Kidney capillary endothelial cell (primary cell): ENCODE measurements at places on chromosomes 11 and 22.

- no peak for DNase-seq
These were observed 37.3 kb downstream of the C11orf96 start for GRCh38 chr11:43979571-43980219.

- DNase-seq, result no peak
These were observed 3.6 kb upstream of the IGF2 start for GRCh38 chr11:2142762-2143202.

GRCh38 chr11:12841946-12842630 lies 167.0 kb upstream of the RASSF10 start:
- DNase-seq, result peak; percentile 63

- DNase-seq, result peak; percentile 47
These were observed 3.2 kb upstream of the EMID1 start for GRCh38 chr22:29202212-29203192.

- DNase-seq, result no peak
These were observed 34.4 kb downstream of the LRRC32 start for GRCh38 chr11:76635991-76636738.

GRCh38 chr11:102590276-102591049 lies 34.7 kb downstream of the MMP20 start:
- no peak for DNase-seq

- no peak for DNase-seq
These were observed 5.8 kb upstream of the BRD1 start for GRCh38 chr22:49833340-49834007.

- DNase-seq, result no peak
These were observed 876.8 kb upstream of the TENM4 start for GRCh38 chr11:80317612-80318011.

GRCh38 chr11:121037016-121037415 lies 13.1 kb downstream of the TBCEL start:
- no peak for DNase-seq

GRCh38 chr22:49509016-49509415 lies 318.7 kb downstream of the BRD1 start:
- no peak for DNase-seq

- DNase-seq, result no peak
These were observed 21.8 kb downstream of the RTN4RL2 start for GRCh38 chr11:57481915-57482781.

DNA sequence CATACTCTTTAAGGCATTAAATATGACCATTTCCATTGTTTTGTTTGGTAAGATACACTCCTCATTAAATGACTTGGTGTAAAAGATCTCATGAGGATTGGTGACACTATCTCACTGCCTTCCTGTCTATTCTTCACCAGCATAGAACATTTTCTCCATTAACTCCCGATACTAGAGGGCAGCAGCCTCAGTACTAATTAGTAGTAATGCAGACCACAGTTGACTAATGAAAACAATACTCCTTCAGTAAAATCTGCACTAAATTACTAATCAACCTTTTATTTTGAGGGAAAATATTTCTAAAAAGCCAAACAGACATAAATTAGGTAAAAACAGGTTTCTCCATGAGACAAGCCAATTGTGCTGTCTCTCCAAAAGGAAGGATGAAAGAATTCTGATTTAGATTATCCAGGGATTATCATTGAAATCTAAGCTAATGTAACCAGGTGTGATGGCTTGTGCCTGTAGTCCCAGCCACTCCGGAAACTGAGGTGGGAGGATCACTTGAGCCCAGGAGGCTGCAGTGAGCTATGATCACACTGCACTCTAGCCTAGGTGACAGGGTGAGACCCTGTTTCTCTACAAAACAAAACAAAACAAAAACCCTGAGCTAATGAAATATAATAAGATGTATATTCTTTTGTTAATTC lies 9.4 kb downstream of the PGM2L1 start:
- peak; percentile 68 for DNase-seq

GRCh38 chr11:63811522-63811921 lies 1.7 kb upstream of the SPINDOC start:
- no peak for DNase-seq

DNA sequence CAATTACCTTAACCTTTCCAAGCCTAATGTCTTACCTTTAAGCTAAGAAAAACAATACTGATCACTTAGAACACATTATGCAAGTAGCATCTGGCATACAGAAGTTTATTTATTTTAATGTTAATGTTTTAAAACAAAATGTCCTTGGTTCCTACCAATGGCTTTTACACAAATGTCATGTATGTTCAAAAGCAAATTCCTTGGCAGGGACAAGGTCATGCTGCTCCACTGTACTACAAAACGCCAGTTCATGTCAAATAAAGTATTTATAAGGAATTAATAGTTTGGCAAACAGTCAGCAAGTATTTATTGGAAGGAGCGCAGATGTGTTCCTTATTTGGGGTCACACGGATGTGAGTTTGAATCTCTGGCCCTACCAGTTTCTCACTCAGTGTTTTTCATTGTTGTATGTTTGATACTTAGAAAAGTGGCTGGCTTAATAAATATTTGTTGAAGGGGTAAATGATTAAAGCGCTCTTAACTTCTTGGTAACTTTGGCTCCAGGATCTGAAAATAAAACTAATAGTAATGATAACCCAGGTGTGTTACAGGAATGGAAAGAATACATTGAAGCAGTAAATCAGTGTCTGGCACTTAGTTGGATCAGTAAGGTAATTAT lies 18.6 kb downstream of the DDI1 start:
- no peak for DNase-seq

DNA sequence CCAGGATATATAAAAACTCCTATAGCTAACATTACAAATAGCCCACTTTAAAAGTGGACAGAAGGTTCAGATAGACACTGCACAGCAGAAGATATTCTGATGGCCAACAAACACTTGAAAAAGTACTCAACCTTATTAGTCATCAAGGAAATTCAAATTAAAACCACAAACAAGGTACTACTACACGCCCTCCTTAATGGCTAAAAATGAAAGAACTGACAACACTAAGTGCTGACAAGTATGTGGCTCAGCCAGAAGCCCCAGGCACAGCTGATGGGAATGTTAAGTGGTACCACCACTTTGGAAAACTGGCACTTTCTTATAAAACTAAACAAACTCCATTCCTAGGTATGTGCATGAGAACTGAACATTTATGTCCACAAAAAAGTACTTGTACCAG lies 320.1 kb downstream of the TBC1D22A start:
- no peak for DNase-seq

GRCh38 chr11:371051-371450 lies 1.8 kb downstream of the B4GALNT4 start:
- no peak for DNase-seq

GRCh38 chr11:426851-427250 lies 12.1 kb upstream of the SIGIRR start:
- DNase-seq, result no peak

GRCh38 chr11:59418156-59418555 lies 8.1 kb downstream of the OR5A2 start:
- DNase-seq, result no peak

DNA sequence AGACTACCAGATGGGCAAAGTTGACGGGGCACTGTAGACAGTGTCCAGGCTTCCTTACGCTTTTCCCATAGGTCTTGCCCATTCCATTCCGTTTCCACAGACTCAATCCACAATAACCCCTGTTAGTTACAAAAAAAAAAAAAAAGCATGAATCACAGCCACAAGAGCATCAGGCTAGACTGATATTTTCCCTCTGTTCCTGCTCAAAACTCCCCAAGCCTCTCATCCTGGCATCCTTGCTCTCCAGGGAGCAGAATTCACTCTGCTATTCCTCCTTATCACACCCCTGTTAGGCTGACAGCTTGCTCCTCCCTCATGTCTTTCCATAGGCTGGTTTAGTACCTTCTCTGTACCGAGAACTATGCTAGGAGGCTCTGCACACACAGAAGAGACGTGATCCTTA lies 42.2 kb downstream of the TMEM123 start:
- DNase-seq, result no peak

- no peak for DNase-seq
These were observed 33.2 kb downstream of the SPATA19 start for GRCh38 chr11:133811850-133812685.

DNA sequence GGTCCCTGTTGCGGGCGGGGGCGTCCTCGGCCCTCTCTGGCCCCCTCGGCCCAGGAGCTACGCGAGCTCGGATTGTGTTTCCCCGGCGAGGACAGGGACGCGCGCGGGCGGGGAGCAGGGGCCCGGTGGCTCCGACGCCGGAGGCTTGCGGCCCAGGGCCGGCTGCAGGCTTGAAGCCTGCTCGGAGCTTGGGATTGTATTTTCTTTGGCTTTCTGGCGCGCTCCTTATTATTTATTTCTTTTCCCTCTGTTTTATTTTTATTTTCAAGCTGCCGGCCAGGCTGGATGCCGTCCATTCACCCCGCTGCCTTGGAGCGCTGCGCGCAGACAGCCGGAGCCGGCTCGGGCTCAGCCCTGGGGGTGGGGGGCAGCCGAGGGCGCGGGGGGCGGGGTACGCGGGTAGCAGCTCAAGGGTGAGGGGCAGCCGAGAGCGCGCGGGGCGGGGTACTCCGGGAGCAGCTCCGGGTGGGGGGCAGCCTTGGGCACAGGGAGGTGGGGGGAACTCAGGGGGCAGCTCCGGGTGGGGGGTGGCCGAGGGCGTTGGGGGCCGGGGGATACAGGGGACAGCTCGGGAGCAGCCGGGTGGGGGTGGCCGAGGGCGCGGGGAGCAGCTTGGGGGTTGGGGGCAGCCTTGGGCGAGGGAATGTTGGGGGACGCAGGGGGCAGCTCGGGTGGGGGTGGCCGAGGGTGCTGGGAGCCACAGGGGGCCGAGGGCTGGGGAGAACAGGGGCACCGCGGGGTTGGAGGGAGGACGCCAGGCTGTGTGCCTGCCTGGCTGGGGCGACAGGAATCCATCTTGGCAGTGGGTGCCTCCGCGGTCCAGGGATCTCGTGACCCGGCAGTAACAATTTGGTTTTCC lies 42.7 kb downstream of the KCNJ1 start:
- no peak for DNase-seq

GRCh38 chr11:17015627-17016126 lies 1.5 kb upstream of the PLEKHA7 start:
- DNase-seq, result no peak

- no peak for DNase-seq
These were observed 17.2 kb downstream of the MYEOV start for GRCh38 chr11:69310934-69311766.

- DNase-seq, result no peak
These were observed 12.3 kb downstream of the SPI1 start for GRCh38 chr11:47366020-47366490.

GRCh38 chr11:778976-779954 lies 2.0 kb upstream of the GATD1 start:
- DNase-seq, result no peak

- peak; percentile 78 for DNase-seq
These were observed 20.7 kb downstream of the ZBTB16 start for GRCh38 chr11:114080219-114080618.

- DNase-seq, result no peak
These were observed 92.1 kb downstream of the WNT11 start for GRCh38 chr11:76114238-76114637.

GRCh38 chr11:12860827-12861226 lies 148.3 kb upstream of the RASSF10 start:
- no peak for DNase-seq

- no peak for DNase-seq
These were observed 734 bp downstream of the SNU13 start for GRCh38 chr22:41687901-41688364.

DNA sequence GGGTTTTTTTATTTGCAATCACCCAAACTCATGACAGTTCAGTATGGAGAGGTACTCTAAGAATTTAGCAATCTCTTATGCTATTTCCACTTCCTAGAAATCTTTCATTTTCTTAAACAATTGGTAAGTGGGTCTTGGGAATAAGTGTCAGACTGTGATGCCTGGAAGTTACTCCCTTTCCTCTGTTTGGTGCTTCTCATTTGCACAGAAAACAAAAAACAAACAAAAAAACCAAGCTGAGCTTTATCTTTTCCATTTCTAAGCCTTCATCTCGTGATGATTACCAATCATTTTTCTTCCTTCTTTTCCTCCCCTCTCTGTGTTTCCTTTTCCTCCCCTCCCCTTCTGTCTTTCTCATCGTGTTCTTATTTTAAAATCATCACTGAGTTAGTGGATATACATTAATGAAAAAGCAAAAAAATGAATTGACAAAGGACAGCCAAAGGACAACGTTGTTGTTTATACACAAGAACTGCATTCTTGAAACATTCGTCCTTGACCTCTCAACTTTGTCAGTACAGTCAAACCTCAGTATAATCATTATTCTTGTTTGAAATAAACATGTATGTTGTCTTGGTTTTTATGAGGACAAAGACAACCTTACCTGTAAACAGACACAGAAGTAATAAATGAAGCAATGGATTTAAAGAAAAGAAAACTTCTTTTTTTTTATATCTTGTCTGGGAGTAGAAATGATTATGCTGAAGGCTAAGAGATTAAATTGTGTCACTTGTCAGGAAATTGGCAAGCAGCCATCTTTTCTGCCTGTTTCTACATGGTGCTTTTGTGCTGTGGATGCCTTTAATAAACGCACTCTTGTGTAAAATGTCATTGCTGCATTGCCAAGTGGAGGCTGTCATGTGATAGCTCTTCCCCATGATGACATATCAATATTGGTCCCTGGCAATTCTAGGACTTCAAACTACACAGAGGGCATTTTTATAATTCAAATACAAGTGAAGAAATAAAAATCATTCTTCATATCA lies 803.2 kb upstream of the CCDC90B start:
- no peak for DNase-seq

DNA sequence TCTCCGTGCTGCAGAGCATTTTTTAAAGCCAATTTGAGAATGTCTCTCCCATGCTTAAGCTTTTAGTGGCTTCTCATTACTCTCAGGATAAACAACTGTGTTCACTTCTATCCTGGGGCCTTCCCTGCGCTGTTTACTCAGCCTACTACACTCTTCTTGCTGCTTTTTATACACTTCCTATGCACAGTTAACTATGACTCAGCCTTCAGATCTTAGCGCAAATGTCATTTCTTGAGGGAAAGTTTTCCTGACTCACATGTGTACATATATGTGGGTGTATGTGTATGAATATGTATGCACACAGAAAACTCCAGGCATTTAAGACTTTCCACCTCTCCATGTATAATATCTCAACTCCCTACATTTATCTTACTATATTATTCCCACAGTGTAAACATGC lies 9.8 kb downstream of the THAP12 start:
- DNase-seq, result peak; percentile 65

- no peak for DNase-seq
These were observed 13.5 kb upstream of the FADD start for GRCh38 chr11:70189622-70190021.
